ENCODE measurements at places on chromosomes 12 and 14. TPM values are rescaled to one million over a fixed set of nuclear protein-coding genes. Genes with fewer than 3 reads are reported as not detected.

DNA sequence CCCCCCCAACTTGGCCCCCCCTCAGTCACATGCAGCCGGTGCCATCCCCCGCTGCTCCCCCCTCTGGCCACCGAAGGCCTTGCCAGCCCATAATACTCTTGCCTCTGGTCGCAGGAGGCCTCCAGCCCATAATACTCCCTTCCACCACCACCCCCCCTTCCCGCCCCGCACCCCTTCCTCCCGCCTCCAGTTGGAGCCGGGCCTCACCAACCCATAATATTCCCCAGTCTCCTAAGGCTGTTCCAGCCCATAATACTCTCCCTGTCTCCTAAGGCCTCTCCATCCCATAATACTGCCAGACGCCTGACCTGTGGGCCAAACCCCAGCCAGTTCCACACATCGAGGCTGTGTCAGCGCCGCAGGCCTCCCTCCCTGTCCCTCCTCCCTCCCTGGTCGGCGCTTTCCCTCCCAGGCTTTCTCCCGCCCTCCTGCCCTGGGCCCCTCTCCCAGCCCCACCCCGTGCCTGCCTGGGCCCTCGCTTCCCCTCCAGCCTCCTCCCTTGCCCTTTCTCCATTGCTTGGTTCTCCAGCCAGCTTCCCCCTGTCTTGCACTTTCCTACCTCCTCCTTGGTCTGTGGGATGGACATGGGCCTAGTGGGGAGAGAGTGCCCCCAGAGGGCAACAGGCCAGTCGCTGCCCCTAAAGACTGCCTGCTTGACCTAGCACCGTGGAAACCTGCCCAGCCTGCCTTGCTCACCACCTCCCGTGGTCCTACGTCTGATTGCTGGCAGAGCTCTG, 6.8 kb upstream of the CHD4 start:
- DNase-seq, result peak; percentile 91

DNA sequence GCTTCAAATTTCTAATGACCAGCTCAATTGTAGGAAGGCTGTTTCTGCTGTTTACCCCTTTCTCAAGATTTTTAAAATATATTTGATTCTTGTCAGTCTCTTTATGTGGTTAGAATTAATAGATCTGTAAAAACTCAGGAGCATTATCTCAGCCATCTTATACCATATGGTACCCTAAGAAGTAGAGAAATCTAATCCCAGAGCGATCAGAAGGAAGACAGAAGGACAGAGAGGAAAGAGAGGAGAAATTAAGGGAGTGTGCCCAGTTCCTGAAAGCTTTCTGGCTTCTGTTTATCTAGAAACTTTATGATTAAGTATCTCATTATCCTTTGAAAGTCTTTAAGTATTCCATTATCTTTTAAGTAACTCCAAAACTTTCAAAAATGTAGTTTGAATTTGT, 152.1 kb upstream of the NAV3 start:
- DNase-seq, result no peak

- DNase-seq, result peak; percentile 70
These were observed 6.2 kb downstream of the AMN start for GRCh38 chr14:102928412-102929240.

DNA sequence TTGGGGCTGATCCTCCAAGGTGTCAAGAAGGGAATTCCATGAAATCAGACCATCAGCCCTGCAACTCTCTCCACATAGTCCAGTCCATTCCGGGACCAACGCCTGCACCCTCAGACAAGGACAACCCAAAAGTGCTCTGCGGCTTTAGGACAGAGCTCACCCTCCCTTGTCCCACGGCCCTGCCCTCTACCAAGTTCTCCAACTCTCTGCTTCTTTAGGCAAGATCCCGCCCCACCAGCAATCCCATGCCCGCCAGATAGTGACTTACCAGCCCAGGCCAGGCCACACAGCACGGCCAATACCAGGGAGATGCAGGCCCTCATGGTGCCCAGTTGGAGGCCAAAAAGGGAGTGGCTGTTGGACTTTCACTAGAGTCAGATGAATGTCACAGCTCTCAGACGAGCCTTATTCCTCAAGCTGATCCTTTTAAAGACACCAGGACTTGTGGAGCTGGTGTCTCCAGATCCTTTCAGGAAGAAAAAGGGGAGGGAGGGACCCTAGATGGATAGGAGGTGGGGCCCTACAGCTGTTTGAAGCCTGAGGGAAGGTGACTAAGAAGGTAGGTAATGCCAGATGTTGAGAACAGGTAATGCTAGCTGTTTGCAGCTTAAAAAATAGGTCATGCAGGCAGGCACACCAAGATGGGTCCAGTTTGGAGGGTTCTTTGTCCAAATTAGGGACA, at the start of gene ENDOU:
Gene ENDOU, minus strand, starts transcription at position 400 of the 682 bp plus-strand sequence. Its CDS starts 77 bp downstream, at position 323.
- no peak for DNase-seq

GRCh38 chr14:63662776-63663175, 21.1 kb upstream of the WDR89 start:
- no peak for DNase-seq

DNA sequence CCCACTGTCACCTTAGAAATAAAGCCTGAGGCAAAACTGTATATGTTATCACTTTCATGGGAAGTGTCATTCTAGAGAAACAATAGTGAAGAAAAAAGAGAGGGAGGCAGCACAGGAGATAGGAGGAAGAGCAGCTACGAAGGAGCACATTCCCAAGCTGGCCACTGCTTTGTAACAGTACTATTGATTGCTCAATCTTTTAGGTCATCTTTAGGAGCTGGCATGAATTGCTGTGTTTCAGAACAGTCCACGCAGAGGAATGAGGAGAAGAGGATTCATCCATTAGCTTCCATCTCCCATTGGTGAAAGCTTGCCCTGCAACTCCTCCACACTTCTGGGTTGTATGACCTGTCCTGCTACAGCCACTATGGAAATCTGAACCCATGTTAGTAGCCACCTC, 372.5 kb upstream of the DDHD1 start:
- no peak for DNase-seq

DNA sequence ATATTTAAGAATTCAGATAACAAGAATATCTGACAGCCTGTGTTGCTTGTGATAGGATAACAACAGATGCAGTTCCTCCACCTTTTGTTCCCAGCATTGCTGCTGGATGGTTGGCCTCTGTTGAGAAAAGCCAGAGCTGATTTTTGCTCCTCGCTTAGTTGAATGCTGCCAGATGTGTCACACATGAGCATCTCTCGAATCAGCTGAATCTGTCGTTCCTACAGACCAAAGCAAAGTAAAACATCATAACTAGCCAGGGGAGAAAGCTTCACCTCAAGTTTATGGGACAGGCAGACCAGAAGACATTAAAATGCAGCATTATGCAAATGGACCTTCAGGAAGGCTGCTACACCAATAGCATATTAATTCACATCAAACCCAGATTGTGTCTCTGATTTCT, 20.1 kb downstream of the RACGAP1 start:
- no peak for DNase-seq

DNA sequence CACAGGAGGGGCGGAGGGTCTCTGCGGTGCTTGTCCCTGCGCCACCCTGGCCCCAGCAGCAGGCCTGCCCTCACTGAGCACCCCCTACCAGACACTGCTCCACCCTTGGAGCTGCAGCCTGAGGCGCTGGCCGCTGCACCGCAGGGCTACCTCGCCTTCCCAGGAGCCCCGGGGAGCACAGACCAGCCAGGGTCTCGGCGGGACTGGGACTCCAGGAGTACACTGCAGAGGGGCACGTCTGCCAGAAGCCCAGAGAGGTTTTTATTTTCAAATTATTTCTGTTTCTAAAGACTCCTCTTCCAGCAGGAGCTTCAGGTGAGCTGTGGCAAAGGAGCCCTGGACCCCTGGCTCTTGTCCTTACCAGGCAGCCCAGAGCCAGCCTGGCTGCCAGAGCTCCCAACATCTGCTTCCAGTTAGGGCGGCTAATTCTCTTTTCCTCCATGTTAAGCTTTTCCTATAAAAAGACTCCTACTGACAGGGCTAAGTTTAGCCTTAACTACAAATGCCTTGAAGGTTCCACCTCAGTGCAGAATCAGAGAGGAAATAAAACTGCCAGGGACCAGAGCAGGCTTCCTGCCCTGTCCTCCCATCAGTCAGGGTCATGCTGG, 26.4 kb downstream of the DEGS2 start:
- no peak for DNase-seq

DNA sequence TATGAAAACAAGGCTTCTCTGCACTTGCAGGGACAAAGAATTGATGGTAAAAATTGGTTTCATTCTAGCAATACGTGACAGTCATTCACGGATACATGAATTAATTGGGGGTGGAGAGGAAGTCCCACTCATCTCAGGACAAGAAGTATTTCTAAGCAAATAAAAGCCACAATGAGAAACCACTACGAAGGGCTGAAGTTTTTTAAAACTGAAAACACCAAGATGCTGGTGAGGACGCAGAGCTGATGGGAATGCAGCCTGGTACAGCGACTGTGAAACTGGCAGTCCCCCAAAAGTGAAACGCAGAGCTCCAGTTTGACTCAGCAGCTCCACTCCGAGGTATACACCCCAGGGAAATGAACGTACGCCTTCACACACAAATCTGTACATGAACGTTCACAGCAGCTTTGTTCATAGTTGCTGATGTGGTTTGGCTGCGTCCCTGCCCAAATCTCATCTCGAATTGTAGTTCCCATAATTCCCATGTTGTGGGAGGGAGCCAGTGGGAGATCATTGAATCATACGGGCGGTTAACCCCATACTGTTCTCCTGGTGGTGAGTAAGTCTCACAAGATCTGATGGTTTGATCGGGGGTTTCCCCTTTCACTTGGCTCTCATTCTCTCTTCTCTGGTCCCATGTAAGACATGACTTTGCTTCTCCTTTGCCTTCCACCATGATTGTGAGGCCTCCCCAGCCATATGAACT, 89.0 kb downstream of the SCARB1 start:
- DNase-seq, result peak; percentile 51

- DNase-seq, result no peak
These were observed 58.1 kb upstream of the DIO2 start for GRCh38 chr14:80269353-80269925.

- no peak for DNase-seq
These were observed 174.6 kb downstream of the STXBP6 start for GRCh38 chr14:24875203-24875838.

DNA sequence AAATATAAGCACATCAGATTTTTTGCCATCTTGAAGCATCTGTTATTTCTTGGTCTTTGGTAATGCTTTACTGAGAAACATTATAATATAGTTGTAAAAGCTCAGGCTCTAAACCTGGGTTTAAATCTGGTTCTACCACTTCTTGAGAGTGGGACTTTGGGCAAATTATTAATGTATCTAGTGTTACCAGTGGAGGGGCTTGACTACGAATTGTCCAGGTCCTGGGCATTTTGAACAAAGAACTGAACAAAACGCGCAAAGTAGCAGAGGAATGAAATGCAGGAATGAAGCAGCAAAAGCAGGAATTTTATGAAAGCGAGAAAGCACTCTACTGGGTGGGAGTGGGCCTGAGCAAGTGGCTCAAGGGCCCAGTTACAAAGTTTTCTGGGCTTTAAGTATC, 50.8 kb downstream of the CAND1 start:
- DNase-seq, result no peak

GRCh38 chr12:51025338-51025835, 797 bp downstream of the SLC11A2 start:
- DNase-seq, result no peak

- no peak for DNase-seq
These were observed 34.8 kb downstream of the NFKBIA start for GRCh38 chr14:35369701-35370191.

GRCh38 chr14:76953311-76953945, 75.1 kb downstream of the IRF2BPL start:
- DNase-seq, result peak; percentile 71

- DNase-seq, result no peak
These were observed 8.7 kb downstream of the SHMT2 start for GRCh38 chr12:57237932-57238853.

DNA sequence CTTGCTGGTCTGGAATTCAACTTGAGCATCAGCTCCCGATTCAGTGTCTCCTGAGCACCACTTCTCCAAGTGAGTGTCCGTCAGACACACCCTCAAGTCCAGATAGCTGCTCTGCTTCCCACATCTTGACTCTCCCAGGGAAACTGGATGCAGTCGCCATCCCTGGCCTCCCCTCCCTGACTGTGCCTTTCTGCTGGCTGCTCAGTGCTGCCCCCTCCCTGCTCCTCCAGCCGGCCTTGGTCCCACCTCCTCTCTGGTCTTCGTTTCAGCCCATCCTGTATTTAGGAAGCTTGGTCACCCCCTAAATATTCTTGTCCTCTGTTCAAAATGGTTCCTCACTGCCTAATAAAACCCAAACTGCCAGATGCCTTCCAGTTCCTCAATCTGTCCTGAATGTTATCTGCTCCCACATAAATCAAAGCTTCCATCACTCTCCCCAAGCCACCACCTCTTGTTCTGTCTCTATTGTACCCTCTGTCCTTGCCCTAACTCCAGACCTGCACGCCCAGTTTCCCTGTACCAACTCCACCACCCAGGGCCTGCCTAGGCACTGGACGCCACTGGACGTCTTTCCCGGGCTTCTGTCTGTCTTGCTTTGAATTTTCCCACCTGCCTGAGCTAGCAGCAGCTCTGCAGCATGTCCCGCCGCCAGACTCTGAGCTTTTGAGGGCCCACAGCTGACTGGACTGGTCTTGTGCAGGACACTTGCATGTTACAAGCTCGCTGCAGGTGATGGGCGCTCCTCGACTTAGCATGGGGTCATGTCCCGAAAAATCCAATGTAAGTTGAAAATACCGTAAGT, 33.8 kb downstream of the CCDC92 start:
- no peak for DNase-seq

DNA sequence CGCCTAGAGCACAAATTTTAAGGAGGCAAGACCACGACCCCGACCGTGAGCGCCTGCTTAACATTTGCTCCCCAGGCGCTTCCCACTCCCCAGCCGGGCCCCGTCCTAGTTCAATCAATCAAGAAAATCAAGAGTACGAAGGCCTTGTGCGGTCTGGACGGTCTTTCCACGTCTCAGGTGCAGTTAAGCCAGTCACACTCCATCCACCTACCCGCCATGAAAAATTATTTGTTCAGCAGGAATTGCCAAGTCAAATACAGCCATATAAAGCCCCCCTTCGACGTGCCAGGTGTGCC, 603 bp upstream of the LRR1 start:
- no peak for DNase-seq

DNA sequence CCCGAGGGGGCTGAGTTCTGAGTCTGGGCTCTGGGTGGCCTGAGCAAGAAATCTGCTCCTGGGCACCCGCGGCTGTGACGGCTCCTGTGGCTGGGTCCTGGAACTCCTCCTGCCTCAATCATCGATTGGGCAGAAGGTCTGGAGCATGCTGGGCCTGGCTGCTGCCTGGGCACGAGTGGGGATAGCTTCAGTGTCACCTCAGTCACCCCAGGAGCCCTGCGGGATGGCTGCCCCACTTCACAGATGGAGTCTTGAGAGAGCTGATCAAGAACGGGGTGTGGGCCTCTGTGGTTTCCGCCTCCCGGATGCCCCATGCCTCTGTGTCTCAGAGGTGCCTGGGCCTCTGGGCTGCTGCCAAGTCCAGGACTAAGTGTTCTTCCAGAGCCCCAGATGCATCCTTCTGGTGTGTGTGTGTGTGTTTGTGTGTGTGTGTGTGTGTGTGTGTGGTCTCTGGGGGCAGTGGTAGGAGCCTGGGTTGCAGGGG, 185.6 kb upstream of the C14orf180 start:
- peak; percentile 61 for DNase-seq

FOXG1 gene
- total RNA-seq, result not detected

BIN2 gene
- total RNA-seq, result 3.2 TPM

PAX9 gene
- total RNA-seq, result not detected

C12orf60 gene
- 1.1 TPM for total RNA-seq

PPFIA2 gene
- total RNA-seq, result 1.3 TPM

AHSA1 gene
- total RNA-seq, result 109 TPM

CELA1 gene
- total RNA-seq, result not detected

TMEM119 gene
- total RNA-seq, result 3.0 TPM

OTX2 gene
- total RNA-seq, result not detected

DHH gene
- total RNA-seq, result 0.97 TPM

Measured in left cardiac atrium (tissue), 4 donors.